ENCODE measurements at places on chromosomes 1 and 21.

- no peak for DNase-seq
Observed at GRCh38 chr1:56320464-56321149, 258.8 kb downstream of the PLPP3 start.

DNA sequence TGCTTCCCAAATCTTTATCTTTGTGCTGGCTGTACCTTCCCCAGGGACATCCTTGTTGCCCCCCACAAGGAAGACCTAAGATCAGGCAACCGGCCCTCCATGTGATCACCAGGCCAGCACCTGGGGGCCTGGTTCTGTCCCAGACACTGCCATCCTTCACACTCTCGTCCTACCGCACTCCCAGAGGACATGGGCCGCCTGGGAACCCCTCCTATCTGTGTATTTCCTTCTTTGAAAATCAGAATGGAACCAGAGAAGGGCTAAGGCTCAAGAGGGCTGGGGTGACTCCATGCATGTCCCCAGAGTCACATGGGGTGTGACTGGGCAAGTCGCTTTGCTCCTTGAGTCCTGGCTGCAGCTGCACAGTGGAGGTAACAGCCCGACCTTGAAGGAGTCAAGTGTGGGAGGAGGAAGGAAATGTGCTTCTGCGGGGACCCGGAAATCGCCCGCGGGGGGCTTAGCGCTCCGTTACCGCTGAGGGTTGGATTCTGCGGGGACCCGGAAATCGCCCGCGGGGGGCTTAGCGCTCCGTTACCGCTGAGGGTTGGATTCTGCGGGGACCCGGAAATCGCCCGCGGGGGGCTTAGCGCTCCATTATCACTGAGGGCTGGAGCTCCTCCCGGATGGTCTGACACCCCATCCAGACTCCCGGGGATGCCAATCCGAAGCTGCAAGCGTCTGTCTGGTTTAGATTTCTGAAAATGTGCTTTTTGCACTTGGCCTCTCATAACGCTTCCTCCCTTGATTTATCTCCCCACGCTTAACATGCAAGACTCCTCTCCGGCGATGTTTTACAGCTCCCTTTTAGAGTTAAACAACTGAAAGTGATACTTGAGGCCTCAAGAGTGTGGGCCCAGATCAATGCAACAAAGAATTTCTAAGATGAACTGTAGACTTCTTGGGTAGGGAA, 278.9 kb downstream of the NPHP4 start:
- DNase-seq: no peak

DNA sequence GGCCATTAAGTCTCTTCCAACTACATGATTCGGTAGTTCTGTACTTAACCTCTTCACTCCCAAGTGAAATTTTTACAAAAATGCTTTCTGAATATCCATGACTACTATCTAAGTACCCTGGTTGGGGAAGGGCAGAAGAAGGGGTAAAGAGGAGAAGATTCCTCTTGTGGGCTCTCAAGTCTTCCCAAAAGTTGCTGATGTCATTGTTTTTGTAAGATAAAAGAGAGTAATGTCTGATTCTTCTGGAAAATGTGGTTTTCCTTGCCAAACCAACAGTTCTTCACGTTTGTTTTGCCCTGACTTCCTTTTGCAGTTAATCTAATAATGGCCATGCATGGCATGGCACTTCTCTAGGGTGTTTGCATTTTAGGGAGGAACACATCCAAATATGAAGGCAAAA, 34.7 kb upstream of the AK4 start:
- no peak for DNase-seq

GRCh38 chr1:178282949-178283367, 189.1 kb downstream of the RASAL2 start:
- no peak for DNase-seq

GRCh38 chr1:112557385-112557784, 48.6 kb downstream of the WNT2B start:
- DNase-seq: no peak

GRCh38 chr1:150536836-150537731, 12.1 kb upstream of the ADAMTSL4 start:
- no peak for DNase-seq

GRCh38 chr1:13763991-13764390, 64.0 kb downstream of the PRDM2 start:
- DNase-seq: no peak

- no peak for DNase-seq
Observed at GRCh38 chr1:9706178-9706577, 54.6 kb downstream of the PIK3CD start.

DNA sequence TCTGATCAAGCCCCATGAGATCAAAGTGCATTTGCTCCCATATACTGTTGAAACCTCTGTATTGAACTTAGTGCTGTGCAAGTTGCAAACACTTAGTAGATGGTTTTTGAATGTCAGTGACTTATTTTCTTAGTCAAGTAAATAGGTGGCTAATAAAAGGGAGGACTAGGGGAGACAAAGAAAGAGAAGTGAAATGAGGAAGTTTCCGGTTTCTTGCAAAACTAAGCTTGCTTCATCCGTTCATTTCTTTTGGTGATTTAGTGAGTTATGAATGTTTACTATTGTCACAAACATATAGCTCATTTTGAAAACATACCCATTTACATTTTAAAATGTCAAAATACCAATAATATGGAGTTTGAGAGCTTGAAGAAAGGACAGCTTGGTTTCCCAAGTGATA, 23.0 kb downstream of the ADAMTS5 start:
- no peak for DNase-seq

- DNase-seq: peak; percentile 85
Observed at GRCh38 chr1:44819608-44820327, 11.4 kb downstream of the BTBD19 start.

DNA sequence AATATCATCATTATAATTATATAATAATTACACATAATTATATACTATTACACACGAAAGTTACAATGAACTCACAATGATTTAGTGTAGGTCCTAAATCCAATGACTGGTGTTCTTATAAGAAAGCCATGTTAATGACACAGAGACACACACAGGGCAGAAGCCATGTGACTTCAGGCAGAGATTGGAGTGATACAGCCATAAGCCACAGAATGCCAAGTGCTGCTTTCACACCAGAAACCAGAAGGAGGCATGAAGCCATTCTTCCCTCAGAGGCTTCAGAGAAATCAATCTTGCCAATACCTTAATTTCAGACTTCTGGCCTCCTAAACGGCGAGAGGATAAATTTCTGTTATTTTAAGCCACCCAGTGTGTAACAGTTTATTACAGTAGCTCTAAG, 147.4 kb upstream of the KRTAP19-8 start:
- DNase-seq: no peak

- DNase-seq: peak; percentile 55
Observed at GRCh38 chr1:54290506-54291184, 90.7 kb downstream of the MRPL37 start.

DNA sequence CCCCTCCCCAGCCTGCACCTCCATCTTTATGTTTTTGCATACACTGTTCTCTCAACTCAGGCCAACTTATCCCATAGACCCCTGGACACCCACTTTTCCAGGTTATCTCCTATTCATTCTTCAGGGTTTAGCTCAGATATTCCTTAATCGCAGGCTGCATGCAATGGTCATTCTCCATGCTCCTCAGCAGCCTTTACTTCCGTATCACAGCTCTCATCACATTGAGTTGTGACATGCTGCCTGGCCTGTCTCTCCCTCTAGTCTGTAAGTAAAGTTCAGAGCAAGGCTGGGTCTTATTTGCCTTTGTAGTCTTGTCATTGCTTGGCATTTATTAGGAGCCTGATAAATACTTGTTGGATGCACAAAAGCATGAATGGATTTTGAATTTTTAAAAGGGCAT, 6.9 kb downstream of the DNAJC6 start:
- DNase-seq: no peak

- no peak for DNase-seq
Observed at GRCh38 chr1:223022641-223023473, 120.2 kb downstream of the TLR5 start.

DNA sequence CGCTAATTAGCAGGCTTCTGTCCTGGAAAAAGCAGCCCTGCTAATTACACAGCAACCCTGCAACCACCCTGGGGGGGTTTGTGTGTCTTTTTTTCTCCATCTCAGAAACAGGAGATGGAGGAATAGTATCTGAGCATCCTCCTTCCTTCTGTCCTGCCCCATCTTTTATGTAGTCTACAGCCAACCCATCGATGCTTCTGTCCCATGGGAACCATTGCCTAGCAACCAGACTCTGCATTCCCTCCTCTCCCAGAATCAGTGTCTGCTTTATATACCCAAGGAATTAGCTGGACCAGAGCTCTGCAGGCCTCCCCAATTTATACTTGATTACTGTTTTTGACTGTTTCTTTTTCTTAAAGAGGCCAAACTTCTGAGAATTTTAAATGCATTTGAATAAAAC, 35.1 kb downstream of the LRRC38 start:
- no peak for DNase-seq

DNA sequence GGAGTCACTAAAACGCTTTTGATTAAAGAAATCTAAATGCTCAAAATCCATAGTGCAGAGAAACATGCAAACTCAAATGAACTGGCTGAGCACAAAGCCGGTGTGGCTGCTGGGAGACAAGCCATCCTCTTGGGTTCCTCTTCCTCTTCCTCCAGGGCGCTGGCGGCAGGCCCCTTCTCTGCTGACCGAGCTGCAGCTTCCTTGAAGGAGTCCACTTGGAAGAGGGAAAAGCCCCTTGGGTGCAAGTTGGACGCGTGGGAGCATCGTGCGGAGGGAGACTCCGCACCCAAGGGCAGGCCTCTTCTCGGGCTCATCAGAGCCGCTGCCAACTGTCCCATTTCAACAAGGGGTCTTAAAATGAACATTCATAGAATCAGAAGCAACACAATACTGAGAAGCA, 7.9 kb downstream of the CCNL2 start:
- no peak for DNase-seq
